ENCODE measurements at places on chromosomes 1 and 21.

- peak; percentile 56 for DNase-seq
Observed at GRCh38 chr1:19315378-19316198, 3.5 kb downstream of the SLC66A1 start.

DNA sequence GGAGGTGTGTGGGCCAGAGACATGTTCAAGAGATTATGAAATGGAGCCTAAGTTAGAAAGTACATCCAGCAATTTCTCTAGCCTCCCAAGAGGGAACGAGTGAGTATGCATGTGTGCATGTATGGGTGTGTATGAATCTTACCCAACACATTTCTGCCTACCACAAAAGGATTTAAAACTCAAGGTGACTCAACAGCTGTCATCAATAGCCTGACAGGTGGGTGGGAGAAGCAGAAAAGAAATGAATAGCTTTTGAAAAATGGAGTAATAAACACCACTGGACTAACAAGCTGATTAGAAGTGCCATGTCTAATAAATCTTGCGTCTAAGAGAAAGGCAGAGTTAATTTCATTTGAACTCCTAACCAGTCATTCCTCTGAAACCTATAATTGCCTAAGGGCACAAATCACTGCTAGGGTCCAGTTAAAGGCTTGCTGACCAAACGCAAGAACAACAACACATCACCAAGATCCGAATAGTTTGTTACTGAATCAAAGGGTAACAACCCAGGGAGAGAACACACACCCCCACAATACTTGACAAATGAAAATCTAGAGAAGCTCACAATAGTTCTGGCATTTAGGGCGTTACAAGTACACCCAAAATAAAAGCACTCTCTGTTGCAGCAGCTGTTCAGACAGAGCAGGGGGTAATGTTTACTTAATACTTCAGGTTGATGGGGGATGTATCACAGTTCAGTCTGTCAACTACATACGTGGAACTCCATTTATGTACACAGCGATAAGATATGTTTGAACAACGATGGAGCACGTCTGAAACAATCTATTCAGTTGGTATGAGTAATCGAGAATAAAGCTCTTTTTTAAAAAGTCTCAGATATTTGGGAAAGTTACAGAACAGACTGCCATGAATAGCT, 1.4 kb downstream of the KIAA0319L start:
- peak; percentile 16 for DNase-seq

GRCh38 chr1:77378723-77379535, 97.1 kb downstream of the AK5 start:
- DNase-seq, result peak; percentile 84

GRCh38 chr1:10834770-10835412, 38.4 kb upstream of the CASZ1 start:
- no peak for DNase-seq

- no peak for DNase-seq
Observed at GRCh38 chr1:17234405-17234804, 14.5 kb upstream of the PADI3 start.

DNA sequence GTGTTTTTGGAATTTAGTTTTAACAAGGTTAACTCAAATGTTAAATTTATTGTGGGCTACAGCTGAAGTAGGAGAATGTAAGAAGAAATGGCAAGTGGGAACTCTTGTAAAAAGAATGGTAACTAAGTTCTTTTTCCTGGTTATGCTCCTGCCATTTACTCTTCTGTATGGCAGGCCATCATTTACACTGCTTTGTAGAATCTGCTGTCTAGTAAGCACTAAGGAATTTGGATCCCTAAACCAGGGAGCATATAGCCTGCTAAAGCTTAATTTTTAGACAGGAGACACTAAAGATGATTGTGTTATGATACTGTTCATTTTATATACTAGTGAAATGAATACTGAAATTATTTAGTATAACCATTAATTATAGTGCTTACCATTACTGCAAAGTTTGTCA, 85.3 kb downstream of the CAMTA1 start:
- no peak for DNase-seq

DNA sequence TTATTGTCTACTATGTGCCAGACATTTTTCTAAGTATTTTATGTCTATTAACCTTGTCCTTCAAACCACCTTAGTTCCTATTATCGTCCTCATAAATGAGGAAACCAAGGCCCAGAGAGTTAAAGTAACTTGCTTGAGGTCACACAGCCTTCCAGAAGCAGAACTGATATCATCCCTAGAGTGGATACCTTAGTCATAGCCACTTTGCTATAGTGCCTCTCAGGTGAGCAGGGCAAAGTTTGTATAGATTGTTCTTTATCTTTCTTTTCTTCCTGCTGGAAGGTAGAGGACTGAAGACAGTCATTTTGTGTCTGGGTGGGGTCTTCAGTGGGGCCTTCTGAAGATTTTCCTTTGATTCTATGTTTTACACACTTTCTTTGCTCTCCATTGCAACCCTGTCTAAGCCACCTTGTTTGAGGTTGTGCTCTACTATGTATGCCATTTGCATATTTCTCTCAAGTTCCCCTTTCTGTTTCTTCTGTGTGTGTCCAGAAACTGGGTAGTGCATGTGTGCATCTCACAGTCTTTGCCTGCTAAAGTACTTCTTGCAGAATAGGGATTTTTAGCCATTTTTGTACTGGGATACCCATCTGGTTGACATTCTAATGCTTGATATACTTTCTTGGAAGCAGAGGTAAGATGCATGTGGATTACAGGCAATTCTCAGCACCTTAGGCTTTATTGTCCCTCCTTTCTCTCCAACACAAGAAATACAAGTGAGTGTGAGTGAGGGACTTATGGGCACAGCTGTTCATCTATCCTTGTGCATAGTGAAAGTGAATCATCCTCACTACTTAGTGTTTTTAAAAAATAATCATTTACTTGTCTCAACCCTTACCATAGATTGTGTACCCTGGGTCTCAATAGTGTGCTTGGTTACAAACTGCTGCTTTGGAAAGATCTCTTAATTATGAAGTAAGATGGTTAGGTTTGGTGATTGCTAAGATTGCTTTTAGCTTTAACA, 207.6 kb upstream of the HMCN1 start:
- DNase-seq, result no peak

GRCh38 chr1:161131523-161132409, 701 bp downstream of the DEDD start:
- DNase-seq, result peak; percentile 59

GRCh38 chr1:150808846-150809245, 786 bp upstream of the CTSK start:
- no peak for DNase-seq

DNA sequence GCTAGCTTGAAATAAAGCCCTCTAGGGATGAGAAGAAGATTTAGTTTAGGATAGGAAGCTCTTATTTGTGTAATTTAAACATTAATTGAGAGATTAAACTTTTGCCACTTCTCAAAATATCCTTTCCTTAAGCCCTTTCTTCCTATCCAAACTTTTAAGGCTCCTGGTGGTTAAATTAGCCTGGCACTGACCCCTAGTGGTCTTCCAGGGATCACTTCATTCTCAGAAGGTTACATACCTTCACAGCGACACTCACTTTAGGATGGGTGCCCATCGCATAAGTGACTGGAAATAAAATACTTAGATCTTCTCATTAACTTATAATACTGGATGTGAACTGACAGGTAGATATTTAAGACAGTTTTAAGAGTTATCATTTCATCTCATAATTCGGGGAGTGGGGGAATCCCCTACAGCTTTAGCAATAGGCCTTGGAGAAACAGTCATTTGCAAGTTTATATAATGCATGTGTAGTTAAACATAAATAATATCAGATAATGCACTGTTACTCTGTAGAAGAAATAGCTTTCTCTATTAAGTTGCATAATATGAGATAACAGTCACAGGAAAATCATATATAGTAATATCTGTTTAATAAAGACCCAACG, 7.4 kb downstream of the LHX9 start:
- peak; percentile 83 for DNase-seq

DNA sequence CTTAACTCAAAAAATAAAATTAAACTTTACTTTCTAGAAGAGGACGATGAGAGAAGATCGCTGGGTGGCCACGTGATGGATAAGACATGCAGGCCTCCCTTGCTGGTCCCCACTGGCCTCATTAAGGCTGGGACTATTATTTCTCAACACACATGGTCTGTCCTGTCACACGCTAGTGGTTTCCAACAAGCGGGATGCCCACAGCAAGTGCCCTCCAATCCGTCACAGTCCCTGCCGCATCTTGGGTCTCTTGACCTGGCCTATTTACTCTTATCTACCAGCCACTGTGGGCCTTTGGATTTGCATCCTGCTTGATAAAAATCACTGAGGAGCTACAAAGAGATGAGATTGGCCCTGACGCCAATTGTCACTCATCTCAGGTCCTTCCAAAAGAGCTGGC, 30.0 kb downstream of the CAPZB start:
- no peak for DNase-seq

GRCh38 chr1:161958425-161958824, 65.2 kb downstream of the OLFML2B start:
- DNase-seq, result no peak

- DNase-seq, result no peak
Observed at GRCh38 chr21:32364796-32365195, 28.0 kb downstream of the URB1 start.

- DNase-seq, result no peak
Observed at GRCh38 chr1:154583773-154584172, 16.2 kb downstream of the CHRNB2 start.

DNA sequence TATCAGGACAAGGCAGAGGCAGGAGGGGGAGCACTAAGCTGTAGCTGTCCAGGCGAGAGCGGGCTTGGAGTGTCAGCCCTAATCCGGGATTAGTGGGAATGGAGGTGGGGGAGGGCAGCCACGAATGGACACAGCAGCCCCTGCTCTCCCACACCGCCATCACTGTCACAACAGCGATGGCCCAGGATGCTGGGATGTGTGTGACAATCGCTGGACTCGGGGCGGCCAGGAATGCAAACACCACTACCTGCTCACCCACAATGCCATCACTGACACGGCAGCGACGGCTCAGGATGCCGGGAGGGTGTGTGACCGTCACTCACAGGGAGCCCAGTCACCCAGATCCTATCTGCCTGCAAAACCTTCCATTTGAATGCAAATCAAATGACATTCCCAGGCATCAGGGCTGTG, 2.9 kb downstream of the C2CD2 start:
- DNase-seq, result peak; percentile 94

- no peak for DNase-seq
Observed at GRCh38 chr1:63693944-63694571, 79.8 kb upstream of the ROR1 start.

DNA sequence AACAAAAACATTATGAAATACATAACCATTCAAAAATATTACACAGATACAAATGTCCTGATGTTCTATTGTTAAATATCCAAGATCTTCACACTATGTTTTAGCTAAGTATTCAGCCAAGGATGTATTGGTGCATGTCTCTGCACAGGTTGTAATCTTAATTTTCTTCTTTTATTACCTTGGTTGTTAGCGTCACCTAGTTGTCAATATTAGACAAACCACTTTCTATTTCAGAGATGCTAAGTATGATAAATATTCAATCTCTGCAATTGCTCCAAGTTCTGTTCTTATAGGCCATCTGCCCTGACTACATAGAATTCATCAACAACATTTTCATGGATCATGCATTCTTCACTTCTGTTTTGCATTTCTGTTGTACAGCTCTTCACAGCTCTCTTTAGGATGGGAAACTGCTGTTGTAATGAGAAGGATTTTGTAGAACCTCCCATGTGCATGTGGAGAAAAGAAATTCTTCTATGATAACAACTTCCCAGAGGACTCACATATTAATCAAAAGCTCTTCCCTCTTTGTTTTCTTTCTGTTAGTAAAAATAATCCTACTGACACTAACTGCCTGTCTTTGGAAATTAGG, 380.1 kb downstream of the NUF2 start:
- DNase-seq, result peak; percentile 14

DNA sequence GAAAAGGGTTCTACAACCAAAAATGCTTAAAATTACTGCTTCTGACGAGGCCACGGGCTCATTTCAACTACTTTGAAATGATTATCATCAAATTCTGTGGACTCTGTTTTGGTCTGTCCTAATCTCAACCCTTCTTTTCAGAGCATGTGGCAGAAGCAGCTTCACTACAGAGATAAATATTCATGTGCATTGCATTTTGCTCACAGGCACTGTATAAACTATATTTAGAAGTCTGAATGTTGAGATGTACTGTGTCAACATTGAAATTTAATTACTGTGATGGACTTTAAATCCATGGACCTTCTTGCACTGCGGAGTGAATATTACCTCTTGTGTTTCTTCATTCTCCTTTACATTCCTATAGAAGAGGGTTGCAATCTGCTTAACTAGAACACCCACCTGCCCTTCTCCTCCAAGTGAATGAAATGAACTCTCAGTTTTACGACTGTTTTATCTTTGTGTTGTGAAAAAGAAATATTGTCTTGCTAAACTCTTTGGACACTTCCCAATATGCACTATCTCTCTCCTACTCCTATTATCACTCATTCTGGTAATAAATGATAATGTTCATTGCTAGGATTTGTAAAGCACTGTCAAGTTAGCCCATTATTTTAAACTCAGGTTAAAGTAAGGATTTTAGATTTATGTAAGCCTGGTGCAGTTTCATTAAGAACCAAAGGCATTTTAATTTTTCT, 281.2 kb upstream of the ST6GALNAC5 start:
- DNase-seq, result peak; percentile 13

DNA sequence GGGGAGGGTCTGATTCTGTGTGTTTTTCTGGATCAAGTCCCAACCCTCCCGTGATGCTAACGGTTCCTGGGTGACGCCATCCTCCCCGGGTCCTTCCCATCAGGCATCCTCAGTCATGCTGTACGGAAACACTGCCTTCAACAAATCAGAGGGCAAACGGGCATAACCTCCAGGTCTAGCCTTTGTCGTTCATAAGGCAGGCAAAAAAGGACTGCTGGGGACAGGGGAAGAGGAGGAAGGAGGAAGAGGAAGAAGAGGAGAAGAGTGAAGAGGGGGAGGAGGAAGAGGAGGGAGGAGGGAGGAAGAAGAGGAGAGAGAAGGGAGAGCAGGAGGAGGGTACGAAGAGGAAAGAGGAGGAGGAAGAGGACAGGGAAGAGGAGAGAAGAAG, 84.4 kb downstream of the ITPKB start:
- DNase-seq, result no peak

DNA sequence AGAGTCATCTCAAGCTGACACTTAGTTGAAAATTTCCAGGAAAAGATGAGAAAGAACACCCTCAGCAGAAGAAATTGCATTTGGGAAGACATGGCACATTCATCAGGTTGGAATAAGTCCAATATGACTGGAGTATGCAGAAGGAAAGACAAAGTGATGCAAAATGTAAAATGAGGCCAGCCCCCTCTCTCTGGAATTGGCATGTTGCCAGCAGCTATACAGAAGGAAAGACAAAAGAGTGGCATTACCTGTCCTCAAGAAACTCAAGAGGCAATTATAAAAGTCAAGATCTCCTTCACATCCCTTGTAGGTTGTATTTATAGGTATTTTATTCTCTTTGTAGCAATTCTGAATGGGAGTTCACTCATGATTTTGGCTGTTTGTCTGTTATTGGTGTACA, 426.3 kb downstream of the AGBL4 start:
- peak; percentile 5 for DNase-seq

DNA sequence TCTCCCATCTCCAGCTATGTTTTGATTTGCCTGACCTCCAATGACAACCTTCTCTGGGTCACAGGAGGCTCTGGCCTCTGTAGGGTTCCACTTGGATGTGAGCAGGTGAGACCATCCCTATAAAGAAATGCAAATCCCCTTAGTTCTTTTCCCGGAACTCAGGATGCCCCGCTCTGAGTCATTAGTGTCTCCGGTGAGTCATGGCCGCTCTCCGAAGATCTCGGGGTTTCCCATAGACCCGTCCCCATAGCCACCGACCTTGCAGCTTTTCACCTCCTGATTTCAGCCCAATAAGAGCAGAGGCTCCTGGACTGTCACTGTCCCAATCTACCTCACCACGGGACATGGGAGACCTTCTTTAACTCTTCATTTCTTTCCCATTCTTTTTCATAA, 98.2 kb downstream of the PGBD5 start:
- no peak for DNase-seq
